ENCODE measurements at places on chromosomes 13 and 19.

GRCh38 chr19:48777720-48778119 is 22.4 kb downstream of the FGF21 start:
- DNase-seq = no peak

- no peak for DNase-seq
Measured at GRCh38 chr13:109090796-109091195, 461.4 kb downstream of the MYO16 start.

DNA sequence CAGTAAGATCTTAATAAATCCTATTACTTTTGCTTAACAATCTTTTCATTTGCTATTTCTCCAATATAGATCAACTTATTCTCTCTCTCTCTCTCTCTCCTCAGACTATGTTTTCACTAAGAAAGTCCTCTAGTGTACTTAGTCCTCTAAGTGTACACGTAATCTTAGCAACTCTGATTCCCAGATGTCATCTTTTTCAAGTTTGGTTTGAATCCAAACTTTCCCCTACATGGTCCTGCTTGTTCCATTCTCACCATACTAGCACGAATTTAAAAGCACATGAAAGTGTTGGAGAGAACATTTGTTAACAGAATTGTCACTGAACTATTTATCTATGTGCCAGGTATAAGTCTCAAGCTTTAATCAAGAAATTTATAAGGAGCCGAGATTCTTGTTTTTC is 202.9 kb downstream of the SPRY2 start:
- DNase-seq = no peak

- no peak for DNase-seq
Measured at GRCh38 chr13:89432997-89433396, 1761.8 kb downstream of the SLITRK5 start.

- no peak for DNase-seq
Measured at GRCh38 chr19:29836409-29836825, 24.6 kb downstream of the CCNE1 start.

DNA sequence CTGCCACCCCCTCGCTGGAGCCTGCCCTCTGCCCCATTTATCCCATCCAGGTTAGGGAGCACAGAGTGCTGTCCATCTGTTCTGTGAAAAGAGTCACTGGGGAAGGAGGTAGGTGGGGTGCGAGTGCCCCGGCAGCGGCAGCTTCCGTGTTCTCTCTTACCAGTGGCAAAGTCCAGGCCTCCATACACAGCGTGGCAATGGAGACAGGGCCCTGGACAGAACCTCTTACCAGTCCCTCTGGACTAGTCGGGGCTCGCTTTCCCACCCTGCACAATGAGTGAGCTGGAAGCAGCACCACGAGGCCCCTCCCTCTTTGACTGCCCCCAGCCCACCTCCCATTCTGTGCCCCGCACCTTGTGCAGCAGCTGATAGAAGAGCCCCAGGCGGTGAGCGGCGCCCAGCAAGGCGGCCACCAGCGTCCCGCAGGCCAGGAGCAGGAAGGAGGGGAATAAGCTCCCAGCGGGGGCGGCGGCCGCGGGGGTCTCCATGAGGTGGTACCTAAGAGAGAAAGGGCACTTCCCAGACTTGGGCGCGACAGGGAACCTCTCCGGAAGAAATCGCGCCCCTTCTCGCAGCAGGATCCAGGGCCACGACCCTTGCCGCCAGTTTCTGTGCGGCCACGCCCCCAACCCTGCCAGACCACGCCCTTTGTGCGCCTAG is 17.5 kb downstream of the SYDE1 start:
- DNase-seq = peak; percentile 40

GRCh38 chr13:49563516-49563915 is 21.8 kb downstream of the RCBTB1 start:
- no peak for DNase-seq

GRCh38 chr13:50390503-50391248 is 375.4 kb downstream of the KCNRG start:
- DNase-seq = no peak

GRCh38 chr13:97353927-97354675 is 79.9 kb upstream of the RAP2A start:
- DNase-seq = no peak

GRCh38 chr13:104782741-104783140 is 1716.5 kb upstream of the SLC10A2 start:
- no peak for DNase-seq

GRCh38 chr13:112777637-112778406 is 88.0 kb downstream of the ATP11A start:
- no peak for DNase-seq
